ENCODE measurements at places on chromosomes 6 and 20.

DNA sequence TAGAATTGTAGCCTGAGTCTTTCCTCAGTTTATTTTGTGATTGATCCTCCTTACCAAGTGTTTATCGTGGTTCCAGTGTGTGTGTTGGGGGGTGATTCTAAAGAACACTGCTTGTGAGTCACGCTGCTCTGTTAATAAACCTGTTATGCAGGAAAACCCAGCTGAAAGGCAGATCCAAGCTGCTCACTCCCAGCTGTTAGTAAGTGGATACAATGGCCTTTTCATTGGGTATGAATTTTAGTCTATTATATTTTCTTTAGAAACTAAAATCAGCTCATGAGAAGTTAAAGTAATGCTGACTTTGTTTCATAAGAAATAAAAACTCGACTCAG is 12.2 kb upstream of the DSTN start:
- DNase-seq, result no peak

DNA sequence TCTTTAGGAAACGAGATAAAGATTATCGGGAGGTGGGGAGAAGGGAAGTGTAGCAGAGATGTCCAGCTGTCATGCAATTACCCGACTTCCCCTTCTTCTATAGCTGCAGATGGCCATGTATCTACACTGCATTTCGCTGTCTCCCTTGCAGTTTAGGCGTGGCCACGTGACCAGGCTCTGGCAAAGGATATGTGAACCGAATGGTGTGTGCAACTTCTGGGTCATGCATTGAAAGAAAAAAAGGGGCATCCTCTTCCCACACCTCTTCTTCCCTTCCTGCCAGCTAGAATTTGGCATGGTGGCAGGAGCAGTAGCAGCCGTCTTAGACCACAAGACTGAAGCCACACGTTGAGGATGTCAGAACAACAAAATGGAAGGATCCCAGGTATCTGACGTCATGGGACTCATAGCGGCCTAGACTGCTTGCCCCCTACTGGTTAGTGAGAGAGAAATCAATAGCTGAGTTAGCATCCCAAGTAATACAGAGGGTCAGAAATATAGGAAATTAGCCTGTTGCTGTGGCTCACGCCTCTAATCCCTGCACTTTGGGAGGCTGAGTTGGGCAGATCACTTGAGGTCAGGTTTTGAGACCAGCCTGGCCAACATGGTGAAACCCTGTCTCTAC is 32.8 kb downstream of the TCF15 start:
- no peak for DNase-seq

GRCh38 chr20:21719592-21720214 is 14.2 kb downstream of the PAX1 start:
- DNase-seq, result peak; percentile 41

- DNase-seq, result no peak
These were observed 64.3 kb upstream of the MLN start for GRCh38 chr6:33868141-33868540.

DNA sequence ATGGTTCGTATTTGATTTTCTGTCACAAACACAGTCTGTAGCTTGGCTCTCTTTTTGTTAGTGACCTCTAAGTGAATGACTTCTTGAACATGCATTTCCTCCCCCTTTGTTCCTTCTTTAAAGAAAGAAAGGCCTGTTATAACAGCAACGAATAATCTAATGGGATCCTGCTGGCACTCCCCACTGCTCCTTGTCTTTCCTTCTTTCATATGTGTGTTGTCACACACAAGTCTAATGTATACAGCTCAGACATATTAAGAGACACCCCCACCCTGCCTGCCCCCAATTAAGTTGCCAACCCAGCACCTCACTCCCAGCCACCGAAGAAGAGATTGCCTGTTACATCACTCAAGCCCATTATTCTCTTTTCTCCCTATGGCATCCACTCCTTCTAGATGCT is 4.9 kb upstream of the SAMD5 start:
- no peak for DNase-seq

- DNase-seq, result no peak
These were observed 47.1 kb upstream of the GABRR1 start for GRCh38 chr6:89264296-89264695.

- DNase-seq, result no peak
These were observed 162.3 kb downstream of the UTRN start for GRCh38 chr6:144447472-144447871.

DNA sequence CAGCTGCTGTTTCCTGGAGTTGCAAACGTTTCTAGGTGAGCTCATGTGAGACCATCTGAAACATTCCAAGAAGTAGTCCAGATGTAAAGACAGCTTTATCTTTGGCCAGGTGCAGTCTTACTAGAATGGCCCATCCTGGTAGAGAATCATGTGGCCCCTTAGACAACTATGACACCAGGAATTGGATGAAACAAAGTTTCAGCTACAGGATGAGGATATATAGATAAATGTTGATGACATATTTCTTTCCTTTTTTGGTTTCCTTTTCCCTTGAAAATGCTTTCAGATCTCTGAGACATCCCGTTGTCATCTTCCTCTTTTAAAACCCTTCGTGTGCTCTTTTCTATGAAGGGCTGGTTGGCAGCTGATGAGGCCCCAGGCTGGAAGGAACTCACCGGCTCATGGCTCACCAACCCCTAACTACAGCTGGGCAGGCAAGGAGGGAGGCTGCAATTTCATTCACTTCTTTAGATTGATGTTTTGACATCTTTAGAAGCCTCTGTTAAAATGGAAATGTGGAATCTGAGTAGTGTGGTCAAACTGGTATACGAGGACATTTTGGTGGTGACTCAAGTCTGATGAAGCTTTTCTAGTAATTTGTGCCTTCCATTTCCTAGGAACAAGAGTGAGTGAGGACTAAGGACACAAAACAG is 167.9 kb upstream of the TNFAIP3 start:
- no peak for DNase-seq

DNA sequence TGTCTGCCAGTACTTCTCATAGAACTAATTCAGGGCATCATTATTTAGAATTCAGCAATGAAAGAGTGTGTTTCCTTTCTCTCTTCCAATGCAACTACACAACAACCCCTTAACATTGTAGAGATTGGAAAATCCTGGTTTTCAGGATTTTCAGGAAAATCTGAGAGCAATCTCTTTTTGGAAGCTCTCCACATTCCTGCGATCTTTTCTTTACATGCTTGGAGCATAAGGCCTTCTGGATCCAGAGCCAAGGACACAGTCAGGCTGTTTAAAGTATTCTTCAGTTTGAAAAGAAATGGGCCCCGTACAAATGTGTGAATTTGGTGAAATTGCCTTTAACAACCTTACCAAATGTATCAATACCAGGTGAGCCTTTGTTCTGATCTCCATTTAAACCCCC is 469.7 kb downstream of the PKHD1 start:
- DNase-seq, result no peak

GRCh38 chr6:69593706-69594105 is 203.1 kb downstream of the LMBRD1 start:
- no peak for DNase-seq

DNA sequence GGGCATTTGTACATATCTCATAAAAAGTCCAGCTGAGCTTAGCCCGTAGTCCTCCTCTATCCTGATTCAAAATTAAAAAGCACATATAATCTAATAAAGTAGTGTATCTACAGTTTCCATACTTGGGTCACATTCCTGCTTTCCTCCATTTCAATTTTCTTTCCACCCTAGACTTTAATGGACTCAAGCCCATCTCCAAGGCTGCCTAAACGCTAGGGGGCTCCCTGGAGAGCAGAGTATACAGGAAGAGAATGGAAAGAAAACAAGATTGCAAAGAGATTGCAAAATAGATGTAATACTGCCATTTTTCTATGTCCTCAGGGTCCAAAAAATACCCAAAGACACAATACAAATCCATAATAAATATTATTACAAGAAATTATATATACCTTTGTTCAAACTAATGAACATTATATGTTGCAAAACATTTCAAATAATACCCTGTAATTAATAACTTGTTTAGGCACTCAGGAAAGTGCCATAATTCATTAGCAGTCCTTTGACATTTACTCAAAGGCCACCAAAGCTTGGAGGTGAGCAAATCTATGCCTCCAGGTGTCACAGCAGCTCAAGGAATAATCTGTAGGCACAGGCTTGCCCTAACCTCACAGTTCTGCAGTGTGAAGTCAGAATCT is 2.4 kb upstream of the MCM3 start:
- peak; percentile 67 for DNase-seq

DNA sequence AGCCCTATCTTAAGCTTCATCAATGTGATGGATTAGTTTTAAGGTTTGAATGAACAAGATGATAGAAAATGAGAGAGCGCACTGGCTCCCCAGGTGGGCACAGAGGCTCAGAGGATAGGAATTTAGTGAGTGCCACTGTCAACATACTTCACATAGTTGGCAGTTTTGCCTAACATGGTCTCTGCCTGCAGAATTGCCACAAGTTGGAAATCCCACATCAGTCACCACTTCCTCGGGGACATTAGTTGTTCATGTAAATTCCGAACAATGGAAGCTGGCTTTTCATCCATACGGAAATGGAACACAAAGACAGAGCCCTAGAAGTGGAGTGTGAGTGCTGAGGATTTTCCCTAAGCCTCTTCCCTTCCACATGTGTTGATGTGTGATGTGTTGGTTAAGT is 123.9 kb upstream of the PHACTR1 start:
- DNase-seq, result no peak

DNA sequence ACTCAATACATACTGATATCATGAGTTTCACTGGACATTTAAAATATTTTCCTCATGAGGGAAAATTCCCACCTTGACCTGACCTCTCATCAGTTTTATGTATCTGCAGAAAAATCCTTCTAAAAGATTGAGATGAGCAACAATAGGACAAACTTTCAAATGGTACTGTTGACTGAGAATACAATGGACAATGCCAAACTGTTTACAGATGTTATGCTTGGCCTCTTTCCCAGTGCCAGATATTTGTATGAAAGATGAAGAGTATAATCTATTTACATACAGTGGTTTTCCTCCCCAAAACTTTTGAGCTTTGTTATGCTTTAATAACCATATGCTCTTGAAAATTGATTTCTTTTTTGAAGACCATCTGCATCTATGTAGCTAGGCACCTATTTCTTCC is 245.1 kb upstream of the RSPO3 start:
- no peak for DNase-seq
